ENCODE measurements at places on chromosomes 6 and 20. TPM values are rescaled to one million over a fixed set of nuclear protein-coding genes. Genes with fewer than 3 reads are reported as not detected.

ACTL10 gene
- total RNA-seq: 2.0 TPM

GJA10 gene
- not detected for total RNA-seq

EPB41L1 gene
- total RNA-seq: 10.3 TPM

HLA-DQA1 gene
- total RNA-seq: not detected

CTCFL gene
- not detected for total RNA-seq

SYNDIG1 gene
- 0.17 TPM for total RNA-seq

HLA-DQB2 gene
- total RNA-seq: not detected

LCA5 gene
- total RNA-seq: 5.6 TPM

FHL5 gene
- total RNA-seq: not detected

ZNF391 gene
- 1.3 TPM for total RNA-seq

CTAGE9 gene
- not detected for total RNA-seq

CST2 gene
- not detected for total RNA-seq

SLC13A3 gene
- total RNA-seq: 4.1 TPM

FRMD1 gene
- total RNA-seq: not detected

STX7 gene
- total RNA-seq: 18.0 TPM

KIF6 gene
- total RNA-seq: 0.83 TPM

ENPP4 gene
- 3.6 TPM for total RNA-seq

OOEP gene
- total RNA-seq: not detected

ZNF165 gene
- 0.33 TPM for total RNA-seq

ACOT8 gene
- 35.2 TPM for total RNA-seq

LTB gene
- total RNA-seq: not detected

OR2J3 gene
- not detected for total RNA-seq

MACROD2 gene
- total RNA-seq: 1.0 TPM

BTN1A1 gene
- total RNA-seq: not detected

RWDD2A gene
- total RNA-seq: 3.6 TPM

LRRN4 gene
- total RNA-seq: not detected

ID4 gene
- 0.83 TPM for total RNA-seq

ECT2L gene
- 0.17 TPM for total RNA-seq

BEND6 gene
- 12.6 TPM for total RNA-seq

CCDC170 gene
- 0.77 TPM for total RNA-seq

THBD gene
- total RNA-seq: 8.4 TPM

SYCP2 gene
- 0.51 TPM for total RNA-seq

ASF1A gene
- 20.3 TPM for total RNA-seq

C20orf144 gene
- total RNA-seq: under 0.01 TPM

PLCB1 gene
- total RNA-seq: 13.4 TPM

GPR6 gene
- not detected for total RNA-seq

IRF4 gene
- under 0.01 TPM for total RNA-seq

TNFAIP3 gene
- 7.8 TPM for total RNA-seq

MAP3K7 gene
- total RNA-seq: 29.8 TPM

STMND1 gene
- not detected for total RNA-seq

PPP1R3D gene
- 5.6 TPM for total RNA-seq

TGM2 gene
- 58.6 TPM for total RNA-seq

B3GALT4 gene
- total RNA-seq: 11.1 TPM

RUNX2 gene
- total RNA-seq: 2.1 TPM

MAS1 gene
- total RNA-seq: not detected

PRL gene
- not detected for total RNA-seq

KIF25 gene
- 0.26 TPM for total RNA-seq

SMLR1 gene
- not detected for total RNA-seq

All from fibroblast of lung (primary cell).